GM23338 (cell line): ENCODE measurements at places on chromosomes 6 and 20.
A peak's percentile ranks its signal among the peaks of the same experiment; 100 is the strongest.

- peak; percentile 76 for DNase-seq
These were observed 64.3 kb downstream of the FNDC1 start for GRCh38 chr6:159233365-159234101.

DNA sequence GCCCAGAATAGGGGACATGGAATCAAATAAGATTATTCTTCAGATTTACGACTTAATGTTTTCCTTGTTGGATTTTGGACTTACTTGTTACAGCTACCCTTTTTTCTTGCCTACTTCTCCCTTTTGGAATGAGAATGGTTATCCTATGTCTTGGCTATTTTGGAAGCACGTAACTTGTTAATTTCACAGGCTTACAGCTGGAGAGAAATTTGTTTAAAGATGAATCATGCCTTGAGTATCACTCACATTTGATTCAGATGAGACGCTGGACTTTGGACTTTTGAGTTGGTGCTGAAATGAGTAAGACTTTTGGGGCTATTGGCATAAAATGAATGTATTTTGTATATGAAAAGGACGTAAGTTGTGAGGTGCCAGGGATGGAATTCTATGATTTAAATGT lies 83.3 kb downstream of the SMPDL3A start:
- DNase-seq: no peak

DNA sequence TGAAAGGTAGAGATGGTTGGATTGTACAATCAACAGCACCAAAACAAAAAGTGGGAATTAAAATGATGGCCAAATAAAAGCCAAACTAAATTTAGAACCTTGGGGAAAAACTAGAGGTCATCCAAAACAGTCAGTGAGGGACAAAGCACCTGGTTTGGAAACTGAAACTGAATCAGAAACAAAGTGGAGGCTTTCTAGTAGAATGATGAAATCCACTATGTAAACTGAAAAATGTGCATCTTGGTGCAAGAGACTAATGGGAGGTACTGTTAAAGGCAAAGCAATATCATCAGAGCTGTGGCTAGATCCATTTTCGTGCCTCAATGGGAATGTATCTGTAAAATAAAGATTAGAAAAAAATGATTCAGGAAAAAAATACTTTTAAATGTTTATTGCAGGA lies 380.0 kb upstream of the GJE1 start:
- DNase-seq: no peak

DNA sequence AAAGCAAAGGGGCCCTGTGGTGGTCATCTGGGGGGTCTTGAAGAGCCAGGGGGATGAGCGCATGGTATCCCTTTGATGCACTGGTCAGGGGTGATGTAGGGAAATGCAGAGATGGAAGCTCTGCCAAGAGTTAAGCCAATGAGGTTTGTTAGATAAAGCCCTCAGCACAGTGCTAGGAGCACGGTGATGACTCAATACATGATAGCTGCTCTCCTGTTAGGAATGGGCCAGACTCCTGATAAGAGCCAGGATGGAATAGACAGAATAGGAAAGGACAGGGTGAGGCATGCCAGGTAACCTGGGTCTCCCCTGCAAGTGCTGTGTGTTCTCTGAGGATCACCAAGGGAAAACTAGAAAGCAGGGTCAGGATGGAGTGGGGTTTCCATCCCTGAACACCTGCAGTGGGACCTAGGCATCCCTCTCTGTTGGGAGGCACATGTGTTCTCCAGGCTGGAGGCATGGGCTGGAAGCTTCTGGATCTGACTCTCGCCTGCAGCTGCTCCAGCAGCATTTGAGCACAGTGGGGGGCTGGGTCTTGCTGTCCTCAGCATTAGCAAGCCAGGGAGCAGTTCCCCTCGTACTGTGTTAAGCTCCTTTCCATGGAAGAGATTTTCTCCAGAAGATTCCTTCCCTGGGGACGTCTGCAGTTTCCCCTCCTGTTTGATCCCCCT lies 71.8 kb upstream of the TIAM2 start:
- peak; percentile 67 for DNase-seq
